GOT3 (cell line): ENCODE measurements at places on chromosomes 6 and 20.

DNA sequence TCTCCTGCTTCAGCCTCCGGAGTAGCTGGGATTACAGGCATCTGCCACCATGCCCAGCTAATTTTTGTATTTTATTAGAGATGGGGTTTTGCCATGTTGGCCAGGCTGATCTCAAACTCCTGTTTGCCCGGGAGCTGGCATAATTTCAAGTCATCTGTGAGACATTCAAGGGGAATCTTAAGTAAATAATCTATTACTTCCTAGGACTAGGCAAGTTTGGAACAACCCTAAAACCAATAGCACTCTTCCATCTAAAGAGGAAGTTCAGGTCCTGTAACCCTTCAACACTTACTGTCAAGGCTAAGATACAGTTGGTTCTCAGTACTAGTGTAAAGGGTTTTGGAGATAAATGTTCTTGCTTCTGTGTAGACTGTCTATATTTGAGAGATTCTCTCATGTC is 267.8 kb upstream of the IRAK1BP1 start:
- DNase-seq: no peak

- no peak for DNase-seq
These were observed 93.4 kb upstream of the MLIP start for GRCh38 chr6:54017877-54018276.

DNA sequence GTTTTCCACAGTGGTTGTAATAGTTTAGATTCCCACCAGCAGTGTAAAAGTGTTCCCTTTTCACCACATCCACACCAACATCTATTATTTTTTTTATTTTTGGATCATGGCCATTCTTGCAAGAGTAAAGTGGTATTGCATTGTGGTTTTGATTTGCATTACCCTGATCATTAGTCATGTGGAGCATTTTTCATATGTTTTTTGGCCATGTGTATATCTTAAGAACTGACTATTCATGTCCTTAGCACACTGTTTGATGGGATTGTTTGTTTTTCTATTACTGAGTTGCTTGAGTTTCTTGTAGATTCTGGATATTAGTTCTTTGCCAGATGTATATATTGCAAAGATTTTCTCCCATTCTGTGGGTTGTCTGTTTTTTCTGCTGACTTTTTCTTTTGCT is 820.1 kb downstream of the TENT5A start:
- DNase-seq: no peak

- DNase-seq: no peak
These were observed 11.7 kb upstream of the HLA-DRA start for GRCh38 chr6:32427934-32428474.

DNA sequence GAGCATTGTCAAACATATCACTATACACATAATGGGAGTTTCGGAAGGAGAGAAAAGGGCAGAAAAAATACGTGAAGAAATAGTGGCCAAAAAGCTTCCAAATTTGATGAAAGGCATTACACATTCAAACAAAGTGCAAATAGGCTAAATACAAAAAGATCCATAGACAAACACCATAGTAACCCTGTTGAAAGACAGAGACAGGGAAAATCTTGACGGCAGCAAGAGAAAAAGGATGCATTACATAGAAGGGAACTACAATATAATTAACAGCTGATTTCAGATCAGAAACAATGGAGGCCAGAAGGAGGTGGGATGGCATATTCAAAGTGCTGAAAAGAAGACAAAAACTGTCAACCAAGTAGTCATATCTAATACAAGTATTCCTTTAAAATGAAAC is 170.8 kb downstream of the MRPL14 start:
- DNase-seq: no peak

- no peak for DNase-seq
These were observed 85.3 kb downstream of the ASXL1 start for GRCh38 chr20:32443386-32443974.

GRCh38 chr6:24440897-24441598 is 38.3 kb downstream of the MRS2 start:
- no peak for DNase-seq

GRCh38 chr6:74128536-74128935 is 432.5 kb downstream of the CD109 start:
- DNase-seq: no peak

- DNase-seq: no peak
These were observed 392.3 kb upstream of the RUNX2 start for GRCh38 chr6:44935693-44936300.

DNA sequence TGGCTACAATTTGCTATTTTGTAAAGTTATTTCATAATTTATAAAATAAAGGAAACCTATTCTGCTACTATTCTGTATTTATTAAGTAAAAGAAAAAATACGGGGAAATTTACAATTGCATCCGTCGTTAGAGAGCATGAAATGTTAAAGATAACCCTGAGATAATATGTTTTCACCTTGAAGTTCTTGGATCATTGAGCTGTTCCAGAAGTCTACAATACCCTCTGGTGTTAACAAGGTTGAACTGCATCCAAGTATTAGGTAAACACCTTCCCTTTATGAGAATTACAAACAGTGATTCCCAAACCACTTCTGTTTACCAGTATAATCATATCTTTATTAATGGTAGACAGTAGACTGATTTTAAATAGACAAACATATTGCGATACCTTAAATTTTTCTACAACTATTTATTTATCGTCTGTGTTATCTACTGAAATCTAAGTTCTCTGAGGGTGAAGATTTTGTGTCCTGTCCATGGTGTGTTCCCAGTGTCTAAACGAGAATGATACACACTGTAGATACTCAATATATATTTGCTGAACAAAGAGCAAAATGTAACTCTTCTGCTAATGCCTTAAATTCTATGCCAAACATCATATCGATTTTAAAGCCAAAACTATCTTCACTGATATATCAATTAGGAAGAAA is 28.2 kb downstream of the TBC1D32 start:
- no peak for DNase-seq

GRCh38 chr6:21742238-21742660 is 148.7 kb downstream of the SOX4 start:
- no peak for DNase-seq

DNA sequence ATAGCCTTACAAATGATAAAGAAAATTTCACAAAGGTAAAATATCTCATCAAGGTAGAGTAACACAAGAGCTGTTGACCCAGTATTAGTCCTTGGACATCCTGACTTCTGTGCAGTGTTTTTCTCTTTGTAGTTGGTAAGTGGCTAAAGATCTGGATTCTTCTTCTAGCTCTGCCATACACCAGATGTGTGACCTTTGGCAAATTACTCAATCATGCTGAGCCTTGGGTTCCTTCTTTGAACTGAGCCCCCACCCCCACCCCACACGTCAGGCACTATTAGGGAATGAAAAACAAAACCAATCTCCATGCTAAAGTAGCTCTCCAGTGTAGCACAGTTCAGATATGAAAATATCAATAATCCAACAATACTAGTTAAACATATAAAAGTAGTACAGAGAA is 15.1 kb upstream of the TRIM39 start:
- no peak for DNase-seq
